ENCODE measurements at places on chromosomes 7 and 10.

DNA sequence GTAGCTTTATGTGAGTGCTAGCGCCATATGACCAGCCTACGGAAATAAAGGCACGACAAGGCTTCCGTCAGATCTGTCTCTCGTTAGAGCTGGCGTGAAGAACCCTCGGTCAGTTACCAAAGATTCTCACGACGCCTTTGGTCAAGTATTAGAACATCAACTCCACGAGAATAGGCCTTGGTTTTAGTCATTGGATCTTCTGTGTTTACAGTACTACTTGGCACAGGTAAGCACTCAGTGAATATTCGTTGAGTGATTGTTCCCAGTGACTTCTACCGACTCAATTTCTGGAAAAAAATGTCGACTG lies 316 bp downstream of the RBM48 start:
- DNase-seq = no peak

- peak; percentile 36 for DNase-seq
Observed at GRCh38 chr10:5949009-5949759, 28.2 kb downstream of the IL15RA start.

GRCh38 chr10:13837966-13838365 lies 251.2 kb downstream of the PRPF18 start:
- no peak for DNase-seq

GRCh38 chr10:100419911-100420449 lies 42.8 kb upstream of the WNT8B start:
- DNase-seq = no peak

GRCh38 chr10:1205450-1206030 lies 149.4 kb downstream of the WDR37 start:
- DNase-seq = no peak

DNA sequence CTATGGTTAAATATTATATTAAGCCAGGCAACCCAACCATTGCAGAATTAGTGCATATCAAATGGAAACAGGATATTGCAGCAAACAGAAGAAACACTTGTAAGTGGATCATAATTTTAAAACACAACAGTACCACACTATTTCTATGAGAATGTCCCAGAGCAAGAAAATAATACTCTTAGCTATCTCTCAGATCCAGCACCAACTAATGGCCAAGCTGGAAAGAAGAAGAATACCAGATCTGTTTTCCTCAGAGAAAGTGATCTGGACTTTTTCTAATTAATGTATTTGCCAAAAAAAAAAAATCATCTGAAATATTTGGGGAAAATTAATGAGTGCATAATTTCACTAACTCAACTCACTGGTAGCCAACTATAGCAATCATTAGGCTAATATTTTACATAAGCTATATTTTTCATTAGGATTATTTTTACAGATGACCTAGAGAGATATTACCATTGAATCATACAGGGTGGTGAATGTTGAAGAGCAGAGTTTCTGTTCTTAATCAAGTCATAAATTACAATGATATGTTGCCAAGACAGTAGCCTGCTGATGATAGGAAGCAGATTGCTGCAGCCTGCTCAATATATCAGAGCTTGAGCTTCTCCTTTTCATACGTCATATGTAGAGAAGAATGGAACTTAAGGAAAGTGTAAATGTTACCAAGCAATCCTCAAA lies 995.4 kb upstream of the LRRN3 start:
- DNase-seq = no peak

- DNase-seq = no peak
Observed at GRCh38 chr10:114940735-114941134, 2.7 kb downstream of the TRUB1 start.

- no peak for DNase-seq
Observed at GRCh38 chr7:70590126-70590854, 541.7 kb upstream of the GALNT17 start.

DNA sequence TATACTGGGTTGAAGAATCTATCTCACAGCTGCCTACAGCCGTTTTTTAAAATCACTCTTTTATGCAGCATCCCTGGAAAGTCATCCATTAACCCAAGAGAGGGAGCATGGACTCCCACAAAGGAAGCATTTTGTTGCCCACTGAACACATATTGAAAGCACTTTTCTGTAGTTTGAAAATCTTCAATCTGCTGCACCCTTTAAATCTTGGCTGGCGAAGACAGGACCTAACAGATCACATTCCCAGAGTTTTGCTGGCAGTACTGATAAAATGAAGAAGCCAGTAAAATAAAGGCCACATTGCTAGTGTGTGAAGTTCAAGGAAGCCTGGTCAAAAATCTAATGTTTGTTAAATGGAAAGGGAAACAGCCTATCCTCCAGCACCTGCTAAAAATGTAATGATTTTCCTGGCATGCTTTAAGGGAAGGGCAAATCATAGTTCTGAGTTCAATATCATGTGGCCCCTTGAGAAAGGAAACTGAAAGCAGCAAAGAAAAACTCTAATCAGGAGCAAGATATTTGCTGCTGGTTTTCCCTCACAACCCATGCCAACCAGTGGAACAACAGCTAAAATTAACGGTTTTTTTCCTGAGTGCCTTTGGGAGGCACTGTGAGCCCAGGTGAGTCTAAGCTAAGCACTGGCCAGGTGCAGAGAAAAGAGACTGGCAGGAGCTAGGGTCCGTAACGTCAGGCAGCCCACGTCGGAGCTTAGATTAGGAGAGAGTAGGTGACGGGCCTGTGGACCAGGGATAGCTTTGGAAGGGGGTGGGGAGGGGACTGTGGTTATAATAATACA lies 97.9 kb upstream of the PALS2 start:
- DNase-seq = no peak

DNA sequence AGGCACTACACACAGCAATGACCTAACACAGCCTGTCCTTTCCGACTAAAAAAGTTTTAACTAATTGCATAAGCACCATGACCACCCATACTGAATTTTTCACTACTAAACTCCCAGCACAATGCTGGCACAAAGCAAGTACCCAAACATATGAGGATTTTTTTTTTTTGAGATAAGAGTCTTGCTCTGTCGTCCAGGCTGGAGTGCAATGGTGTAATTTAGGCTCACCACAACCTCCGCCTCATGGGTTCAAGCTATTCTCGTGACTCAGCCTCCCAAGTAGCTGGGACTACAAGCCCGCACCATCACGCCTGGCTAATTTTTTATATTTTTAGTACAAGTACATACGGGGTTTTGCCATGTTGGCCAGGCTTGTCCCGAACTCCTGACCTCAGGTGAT lies 5.1 kb downstream of the UBE2H start:
- no peak for DNase-seq

DNA sequence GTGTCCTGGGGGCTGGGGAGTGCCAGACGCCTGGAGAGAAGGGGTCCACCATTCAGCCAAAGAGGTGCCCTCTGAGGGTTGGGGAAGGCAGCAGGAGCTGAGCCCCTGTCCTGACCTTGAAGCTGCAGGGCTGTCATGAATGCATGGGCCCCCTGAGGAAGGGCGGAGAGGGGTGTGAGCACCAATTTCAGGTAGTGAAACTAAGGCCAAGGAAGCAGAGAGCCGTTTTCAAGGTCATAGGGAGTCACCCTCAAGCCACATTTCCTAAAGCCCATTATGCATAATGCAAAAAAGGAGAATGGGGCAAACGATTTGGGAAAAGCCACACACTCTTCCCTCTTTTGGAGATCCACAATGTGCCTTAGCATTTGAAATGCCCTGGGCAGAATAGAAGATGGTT lies 37.2 kb downstream of the FIGNL1 start:
- DNase-seq = no peak

DNA sequence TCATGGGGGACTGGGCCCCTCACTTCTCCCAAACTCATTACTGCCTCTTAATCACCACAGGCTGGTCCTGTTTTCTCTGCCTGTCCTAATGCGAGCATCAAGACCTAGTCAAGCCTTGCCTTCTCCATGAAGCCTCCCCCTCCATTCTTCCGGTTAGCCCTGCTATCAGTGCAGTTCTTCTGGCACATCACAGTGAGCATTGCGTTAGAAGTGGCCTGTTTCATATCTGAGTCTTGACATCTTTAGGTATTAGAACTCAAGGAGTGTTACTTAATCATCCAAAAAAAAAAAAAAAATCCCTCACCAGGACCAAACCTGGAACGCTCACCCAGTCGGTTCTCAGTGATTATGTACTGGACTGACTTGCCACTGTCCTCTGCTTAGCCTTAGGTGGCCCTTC lies 17.4 kb downstream of the SNX10 start:
- DNase-seq = no peak

DNA sequence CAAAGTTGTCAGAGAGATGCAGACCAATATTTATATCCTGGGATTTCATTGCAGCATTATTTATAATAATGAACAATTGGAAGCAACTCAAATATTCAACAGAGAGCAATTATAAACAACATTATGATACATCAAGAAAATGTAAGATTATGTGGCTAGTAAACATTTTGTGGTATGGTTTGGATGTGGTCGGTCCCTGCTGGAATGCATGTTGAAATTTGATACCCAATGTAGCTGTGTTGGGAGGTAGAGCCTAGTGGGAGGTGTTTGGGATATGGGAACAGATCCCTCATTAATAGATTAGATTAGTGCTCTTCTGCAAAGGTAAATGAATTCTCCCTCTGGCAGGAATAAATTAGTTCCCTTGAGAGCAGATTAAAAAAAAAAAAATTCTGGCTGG lies 350.9 kb downstream of the ANKRD30A start:
- no peak for DNase-seq

Measured in CD8-positive, alpha-beta T cell (primary cell).